ENCODE measurements at places on chromosomes 2 and 18.

DNA sequence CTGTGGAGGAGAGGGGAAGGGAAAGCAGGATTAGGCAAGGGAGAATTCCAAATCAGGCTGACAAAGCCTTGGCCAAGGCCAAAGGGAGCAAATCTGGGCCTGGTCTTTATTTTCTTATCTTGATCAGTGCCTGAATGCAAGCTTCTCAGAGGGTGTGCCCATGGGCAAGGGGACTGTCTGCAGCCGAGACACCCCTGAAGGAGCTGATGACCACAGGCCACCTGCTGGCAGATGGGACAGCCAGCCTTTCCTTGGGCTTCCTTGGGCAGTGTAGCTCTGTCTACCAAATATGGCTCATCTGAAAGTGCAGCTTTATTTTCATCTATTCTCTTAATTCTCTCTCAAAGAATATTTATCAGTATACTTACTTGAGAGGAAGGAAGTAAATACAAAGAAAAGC, 117.0 kb downstream of the PKP4 start:
- DNase-seq, result no peak

GRCh38 chr18:3972291-3972930, 482.7 kb downstream of the DLGAP1 start:
- no peak for DNase-seq

GRCh38 chr2:75186821-75187220, 12.5 kb downstream of the TACR1 start:
- no peak for DNase-seq

- DNase-seq, result no peak
These were observed 11.7 kb upstream of the SERPINB5 start for GRCh38 chr18:63465059-63465458.

- DNase-seq, result no peak
These were observed 23.4 kb upstream of the FAM110C start for GRCh38 chr2:69366-70344.
